ENCODE measurements at places on chromosomes 4 and X. TPM values are rescaled to one million over a fixed set of nuclear protein-coding genes. Genes with fewer than 3 reads are reported as not detected.
A peak's percentile ranks its signal among the peaks of the same experiment; 100 is the strongest.

Gene SNCA
- total RNA-seq = 12.2 TPM

GRCh38 chr4:177322266-177322665, 12.6 kb downstream of the NEIL3 start:
- DNase-seq = no peak

GRCh38 chr4:128572778-128573241, 236.7 kb upstream of the JADE1 start:
- DNase-seq = no peak

Gene NIPAL1
- 0.78 TPM for total RNA-seq

- DNase-seq = peak; percentile 72
These were observed 51.2 kb downstream of the TMPRSS11E start for GRCh38 chr4:68498413-68499007.

- DNase-seq = no peak
These were observed 415.1 kb upstream of the MAD2L1 start for GRCh38 chr4:120481756-120482155.

DNA sequence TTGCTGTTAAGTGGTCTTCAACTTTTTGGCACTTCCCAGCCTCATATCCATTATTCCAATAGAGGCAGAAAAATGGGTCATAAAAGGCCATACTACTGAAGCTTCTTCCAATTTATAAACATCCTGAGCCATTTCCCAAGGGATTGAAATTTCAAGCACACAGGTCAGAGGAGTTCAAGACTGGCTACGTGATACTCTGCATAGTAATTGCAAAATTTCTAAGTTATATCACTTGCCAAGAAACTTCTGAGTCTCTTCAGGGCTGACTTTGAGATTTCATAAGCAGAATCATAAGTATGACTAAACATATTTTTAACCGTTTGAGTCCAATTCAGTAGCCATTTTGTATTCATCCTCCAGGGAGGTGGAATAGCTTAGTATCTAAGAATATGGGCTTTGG, 75.6 kb upstream of the RXFP1 start:
- DNase-seq = no peak

DNA sequence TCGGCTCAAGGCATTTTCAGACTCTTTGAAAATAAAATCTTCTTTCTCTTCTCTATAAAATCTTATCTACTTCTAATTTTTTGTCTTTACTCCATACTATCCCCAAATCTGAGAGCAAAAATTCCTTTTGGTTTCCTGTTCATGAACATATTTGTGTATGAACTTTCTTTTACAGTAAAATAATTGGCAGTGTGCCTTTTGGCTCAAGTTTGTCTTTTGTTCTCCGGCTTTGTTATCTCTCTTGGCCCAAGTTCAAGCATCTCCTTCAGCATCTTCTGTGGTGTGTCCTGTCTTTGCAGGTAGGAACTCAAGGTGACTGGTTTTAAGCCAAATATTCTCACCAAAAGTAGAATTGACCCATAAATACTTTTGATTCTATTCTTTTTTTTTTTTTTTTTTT, 276.6 kb upstream of the FAT1 start:
- DNase-seq = no peak

Gene COX7B
- 250 TPM for total RNA-seq

Gene C4orf51
- not detected for total RNA-seq

Gene RNF128
- total RNA-seq = not detected

GRCh38 chr4:144633215-144633614, 12.7 kb upstream of the HHIP start:
- DNase-seq = no peak

GRCh38 chr4:38842994-38843393, 13.6 kb downstream of the TLR6 start:
- no peak for DNase-seq

DNA sequence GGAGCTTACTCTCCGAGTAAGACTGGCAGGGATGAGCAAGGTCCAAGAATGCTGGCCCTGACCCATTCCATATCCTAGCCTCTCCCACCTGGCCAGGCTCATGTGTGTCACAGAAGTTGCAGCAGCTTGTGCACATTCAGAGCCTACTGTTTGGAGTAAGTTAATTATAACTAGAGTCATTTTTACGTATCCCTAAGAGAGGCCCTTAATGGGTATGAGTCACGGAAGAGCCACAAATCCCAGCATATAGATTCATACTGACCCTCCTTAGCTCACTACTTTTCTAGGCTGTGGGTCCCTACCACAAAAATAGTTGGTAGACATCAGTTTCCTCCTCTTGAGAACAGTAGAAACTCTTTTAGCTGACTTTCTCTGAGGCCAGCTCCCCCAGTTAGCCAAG, 118.3 kb upstream of the FRG1 start:
- DNase-seq = no peak

Gene SERTM2
- total RNA-seq = not detected

Gene PLP1
- not detected for total RNA-seq

- no peak for DNase-seq
These were observed 876.5 kb upstream of the INTU start for GRCh38 chr4:126756050-126756829.

DNA sequence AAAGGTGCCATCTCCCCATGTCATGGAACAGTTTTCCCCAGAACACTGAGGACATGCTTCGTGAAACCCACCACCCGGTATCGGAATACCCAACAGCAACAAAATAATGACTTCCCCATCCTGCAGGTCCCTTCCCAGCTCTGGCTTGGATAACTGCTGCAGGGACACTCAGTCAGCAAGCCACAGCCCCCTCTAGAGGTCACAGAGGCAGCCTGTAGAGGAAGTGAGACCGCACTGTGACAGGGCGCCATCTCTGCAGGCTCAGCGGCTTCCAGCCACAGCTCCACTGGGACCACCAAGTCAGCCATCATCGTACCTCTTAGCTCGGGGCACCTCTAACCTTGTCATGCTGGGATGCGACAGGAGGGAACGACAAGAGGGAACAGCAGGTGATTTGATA, 315.9 kb downstream of the LDB2 start:
- DNase-seq = no peak

GRCh38 chr4:1201851-1202525, 29.6 kb upstream of the SPON2 start:
- DNase-seq = peak; percentile 89

Gene VGLL1
- not detected for total RNA-seq

GRCh38 chr4:78956975-78957374, 17.7 kb upstream of the PAQR3 start:
- no peak for DNase-seq

Gene AWAT2
- not detected for total RNA-seq

DNA sequence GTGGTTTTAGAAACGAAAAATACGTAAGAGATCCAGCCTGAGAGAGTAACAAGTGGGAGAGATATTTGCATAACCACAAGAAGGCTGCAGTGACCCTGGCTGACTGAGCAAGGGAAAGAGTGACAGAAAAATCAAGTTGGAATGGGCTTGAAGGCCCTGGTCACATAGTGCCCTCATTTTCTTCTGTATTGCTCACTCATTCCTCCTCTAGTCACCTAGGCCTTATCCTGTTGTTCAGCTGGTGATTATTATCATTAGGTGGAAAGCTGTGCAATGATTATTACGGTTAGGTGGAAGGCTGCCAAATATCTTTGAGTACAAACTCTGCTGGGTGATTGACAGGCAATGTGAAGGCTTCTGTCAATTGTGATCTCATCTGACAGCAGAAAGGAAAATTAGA, 2384.1 kb downstream of the PCDH7 start:
- DNase-seq = no peak

Gene RBM47
- total RNA-seq = 2.1 TPM

- no peak for DNase-seq
These were observed 574 bp upstream of the CFAP97 start for GRCh38 chr4:185204238-185204910.

Gene HAND2
- not detected for total RNA-seq

Gene NFKB1
- total RNA-seq = 84.7 TPM

DNA sequence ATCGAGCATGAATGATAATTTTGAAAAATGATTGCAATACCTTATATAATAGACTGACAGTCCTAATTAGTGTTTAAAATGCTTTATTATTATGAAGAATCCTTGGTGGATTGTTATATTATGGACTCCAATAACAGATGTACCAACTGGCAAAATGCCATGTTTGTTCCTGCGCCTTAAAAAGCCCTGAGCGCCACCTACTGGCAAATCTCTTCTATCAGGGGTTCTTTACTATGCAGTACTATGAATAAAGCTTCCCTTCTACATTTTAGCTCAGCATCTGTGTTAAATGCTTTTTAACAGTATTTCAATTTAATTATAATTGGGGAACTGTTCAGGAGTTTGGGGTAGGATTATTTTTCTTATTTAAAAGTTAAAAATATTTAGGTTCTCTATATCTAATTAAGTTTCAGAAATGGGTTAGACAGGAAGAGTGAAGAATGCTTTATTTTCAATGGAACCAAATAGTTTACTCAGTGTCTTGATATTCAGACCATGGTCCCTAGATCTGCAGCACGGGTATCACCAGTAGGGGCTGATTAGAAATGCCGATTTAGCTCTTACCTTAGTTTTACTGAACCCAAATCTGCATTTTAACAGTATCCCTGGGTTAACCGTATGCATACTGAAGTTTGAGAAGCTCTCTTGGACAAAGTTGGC, 20.0 kb downstream of the CFAP97 start:
- DNase-seq = peak; percentile 77

Gene GLA
- 35.6 TPM for total RNA-seq

DNA sequence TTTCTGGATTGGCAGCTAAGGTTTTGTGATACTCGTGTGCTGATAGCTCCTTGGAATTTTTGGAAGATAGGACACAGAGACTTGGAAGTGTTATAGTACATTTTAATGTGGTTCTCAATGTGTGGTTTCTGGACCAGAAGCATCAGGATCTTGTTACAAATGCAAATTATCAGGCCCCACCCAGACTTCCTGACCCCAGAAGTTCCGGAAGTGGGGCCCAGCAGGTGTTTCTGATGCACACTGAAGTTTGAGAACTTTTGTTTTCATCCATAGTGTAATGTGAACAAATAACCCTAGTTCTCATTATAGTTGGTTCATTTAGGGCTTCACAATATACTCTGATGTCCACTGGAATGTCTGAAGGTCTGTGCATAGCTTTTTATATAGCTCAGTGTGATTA, 49.6 kb downstream of the LAMP2 start:
- DNase-seq = peak; percentile 20

Gene MTMR1
- 38.1 TPM for total RNA-seq

DNA sequence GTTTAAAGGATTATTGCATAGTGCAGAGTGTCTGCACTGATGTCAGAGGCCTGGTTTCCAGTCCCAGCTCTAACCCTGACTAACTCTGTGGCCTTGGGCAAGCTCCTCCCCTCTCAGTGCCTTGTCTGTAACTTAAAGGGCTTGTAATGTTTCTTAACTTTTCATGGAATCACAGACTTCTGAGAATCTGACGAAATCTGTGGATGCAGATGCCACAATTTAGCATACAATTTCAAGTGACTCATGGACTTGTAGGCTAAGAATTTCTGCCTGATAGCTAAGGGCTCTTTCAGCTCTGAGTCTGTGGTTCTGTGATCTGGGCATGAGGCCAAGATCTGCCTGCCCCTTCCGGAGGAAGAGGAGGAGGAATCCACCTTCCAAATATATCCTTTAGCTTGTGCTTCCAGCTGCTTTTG, 236.9 kb downstream of the AR start:
- no peak for DNase-seq

Gene CLDN34
- not detected for total RNA-seq

DNA sequence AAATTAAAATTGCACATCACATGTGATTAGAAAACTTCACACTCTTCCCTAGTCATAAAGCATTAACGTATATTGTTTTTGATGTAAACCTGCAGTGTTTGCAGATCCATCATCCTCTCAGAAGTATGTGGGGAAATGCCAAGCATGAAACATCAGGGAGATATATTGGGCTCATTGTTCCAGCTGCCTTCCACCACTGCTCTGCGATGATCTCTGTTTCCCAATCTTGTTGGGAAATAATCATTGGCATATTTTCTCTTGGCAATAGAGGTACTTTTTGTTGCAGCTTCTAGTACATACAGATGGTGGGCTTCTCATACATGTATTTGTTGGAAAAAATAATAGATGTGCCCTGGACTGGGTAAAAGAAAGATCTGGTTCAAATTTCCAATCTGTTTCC, 466.3 kb upstream of the HS3ST1 start:
- no peak for DNase-seq

DNA sequence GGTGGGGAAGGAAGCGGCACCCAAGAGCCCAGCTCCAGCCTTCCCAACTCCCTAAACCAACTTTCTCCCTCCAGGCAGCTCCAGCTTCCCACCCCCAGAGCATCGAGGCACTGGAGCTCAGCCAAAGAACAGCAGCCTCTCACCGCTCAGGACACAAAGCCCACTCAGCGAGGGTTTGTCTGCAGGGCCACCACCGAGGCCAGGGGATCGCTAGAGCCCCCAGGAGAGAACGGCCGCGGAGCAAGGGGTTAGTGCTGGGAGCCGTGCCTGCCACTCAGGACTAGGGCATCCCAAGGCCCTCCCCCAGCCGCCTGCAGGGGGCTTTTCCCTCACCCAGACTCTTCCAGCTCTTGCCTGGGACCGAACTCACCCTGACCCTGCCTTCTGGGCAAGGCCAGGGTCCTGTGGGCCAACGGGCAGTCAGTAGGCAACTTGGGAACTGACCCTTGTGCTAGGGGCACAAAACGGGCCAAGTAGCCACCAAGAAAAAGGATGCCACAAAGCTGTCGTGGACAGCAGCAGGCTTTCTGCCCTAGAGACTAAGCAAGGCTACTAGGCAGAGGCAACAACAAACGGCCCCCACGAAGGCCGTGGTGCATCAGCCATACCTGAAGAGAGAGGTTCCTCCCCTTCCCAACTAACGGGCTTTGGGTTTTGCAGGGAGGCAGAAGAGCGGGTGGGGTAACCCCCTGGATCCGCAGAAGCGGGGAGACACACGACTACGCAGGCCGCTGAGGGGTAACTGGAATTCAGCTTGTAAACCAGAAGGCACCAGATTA, 2.3 kb downstream of the HCFC1 start:
- no peak for DNase-seq

Gene ZNF182
- total RNA-seq = 8.6 TPM

DNA sequence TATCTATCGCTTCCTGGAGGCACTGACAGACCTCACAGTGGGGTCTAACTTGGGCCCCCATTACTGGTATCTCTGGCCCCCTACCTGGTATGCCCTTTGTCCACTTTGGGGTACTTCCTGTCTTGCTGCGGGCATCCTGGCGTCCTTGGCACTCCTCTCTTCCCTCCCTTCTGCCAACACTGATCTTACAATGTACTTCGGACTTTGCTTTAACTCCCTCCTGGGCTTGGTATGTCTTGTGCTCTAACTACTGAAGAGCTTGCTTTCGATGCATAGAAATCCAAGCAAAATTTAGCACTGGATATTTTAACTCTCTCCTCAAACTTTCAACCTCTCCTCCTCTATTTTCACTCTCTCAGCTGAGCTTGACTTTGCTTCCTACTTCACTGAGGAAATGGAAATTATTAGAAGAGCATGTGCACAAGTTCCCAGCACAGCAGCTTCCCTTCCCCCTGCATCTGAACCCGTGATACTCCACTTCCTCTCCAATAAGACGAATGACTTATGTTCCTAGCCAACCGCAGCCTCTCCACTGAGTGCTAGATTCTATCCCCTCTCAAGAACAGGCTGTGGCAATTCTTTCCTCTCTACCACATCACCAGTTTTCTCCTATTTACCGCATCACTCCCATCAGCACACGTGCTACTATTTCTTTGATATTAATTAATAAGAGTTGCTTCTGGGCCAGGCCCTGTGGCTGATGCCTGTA, 52.9 kb downstream of the SUPT20HL2 start:
- DNase-seq = peak; percentile 29

Gene F8A3
- total RNA-seq = 0.50 TPM

Data from activated CD4-positive, alpha-beta memory T cell treated with anti-CD3 and anti-CD28 coated beads, Interleukin-2, amount 10 ng/mL, durations not matched to agents 7 days and 5 days (primary cell).